ENCODE measurements at places on chromosomes 6 and 20. TPM values are rescaled to one million over a fixed set of nuclear protein-coding genes. Genes with fewer than 3 reads are reported as not detected.

The OR2J3 gene
- not detected for total RNA-seq

GRCh38 chr6:158999154-158999665 is 792 bp downstream of the RSPH3 start:
- DNase-seq: no peak

DNA sequence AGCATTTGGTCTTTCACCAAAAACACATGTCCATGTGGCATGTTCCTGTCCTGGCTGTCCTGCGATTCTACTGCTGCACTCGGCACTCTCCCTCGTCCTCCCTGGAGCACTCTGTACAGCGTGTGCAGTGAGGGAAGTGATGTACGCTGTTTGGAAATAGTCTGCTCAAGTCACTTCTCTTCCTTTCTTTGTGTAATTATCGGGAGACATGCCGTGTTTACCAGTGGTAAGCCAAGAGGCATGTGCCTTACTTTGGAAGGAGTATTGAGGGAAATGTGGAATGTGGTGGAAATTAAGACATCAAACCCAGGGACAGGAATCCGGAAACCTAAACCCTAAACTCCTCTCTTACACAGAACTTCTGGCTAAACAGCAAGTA is 268.5 kb upstream of the FOXQ1 start:
- DNase-seq: no peak

The APMAP gene
- 126 TPM for total RNA-seq

GRCh38 chr20:63416631-63417030 is 55.5 kb upstream of the CHRNA4 start:
- DNase-seq: no peak

DNA sequence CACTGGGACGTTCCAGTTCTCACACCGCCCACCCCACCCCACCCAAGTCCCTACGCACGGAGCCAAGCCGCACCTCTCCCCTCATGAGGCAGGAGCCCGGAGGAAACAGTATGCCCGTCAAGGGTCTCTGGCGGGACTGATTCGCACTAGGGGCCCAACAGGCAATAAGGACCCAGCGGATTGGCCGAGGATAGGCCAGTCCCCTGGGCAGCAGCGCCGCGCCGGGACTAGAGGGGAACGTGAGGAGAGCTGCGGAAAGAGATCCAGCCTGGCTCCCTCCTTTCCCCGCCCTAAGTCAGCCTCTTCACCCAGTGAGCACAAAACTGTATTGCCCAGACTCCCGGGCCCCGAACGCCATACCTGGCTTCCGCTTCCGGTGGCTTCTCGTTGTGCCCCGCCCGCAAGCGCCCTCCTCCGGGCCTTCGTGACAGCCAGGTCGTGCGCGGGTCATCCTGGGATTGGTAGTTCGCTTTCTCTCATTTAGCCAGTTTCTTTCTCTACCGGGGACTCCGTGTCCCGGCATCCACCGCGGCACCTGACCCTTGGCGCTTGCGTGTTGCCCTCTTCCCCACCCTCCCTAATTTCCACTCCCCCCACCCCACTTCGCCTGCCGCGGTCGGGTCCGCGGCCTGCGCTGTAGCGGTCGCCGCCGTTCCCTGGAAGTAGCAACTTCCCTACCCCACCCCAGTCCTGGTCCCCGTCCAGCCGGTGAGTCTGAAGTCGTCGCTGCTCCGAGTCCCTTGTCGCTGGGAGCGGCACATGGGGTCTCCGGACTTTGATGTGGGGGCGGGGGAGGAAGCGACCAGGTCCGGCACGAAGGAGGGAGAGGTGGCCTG is at the start of gene CSNK2B:
Gene CSNK2B, plus strand, starts transcription at position 580 of the 836 bp plus-strand sequence. CDS start 752 bp downstream, outside the sequence.
- DNase-seq: peak; percentile 97

- DNase-seq: no peak
Measured at GRCh38 chr6:19087897-19088296, 700.7 kb downstream of the RNF144B start.

The PRRT1 gene
- not detected for total RNA-seq

- no peak for DNase-seq
Measured at GRCh38 chr20:18971574-18971973, 158.0 kb downstream of the SCP2D1 start.

The ADGRB3 gene
- not detected for total RNA-seq

DNA sequence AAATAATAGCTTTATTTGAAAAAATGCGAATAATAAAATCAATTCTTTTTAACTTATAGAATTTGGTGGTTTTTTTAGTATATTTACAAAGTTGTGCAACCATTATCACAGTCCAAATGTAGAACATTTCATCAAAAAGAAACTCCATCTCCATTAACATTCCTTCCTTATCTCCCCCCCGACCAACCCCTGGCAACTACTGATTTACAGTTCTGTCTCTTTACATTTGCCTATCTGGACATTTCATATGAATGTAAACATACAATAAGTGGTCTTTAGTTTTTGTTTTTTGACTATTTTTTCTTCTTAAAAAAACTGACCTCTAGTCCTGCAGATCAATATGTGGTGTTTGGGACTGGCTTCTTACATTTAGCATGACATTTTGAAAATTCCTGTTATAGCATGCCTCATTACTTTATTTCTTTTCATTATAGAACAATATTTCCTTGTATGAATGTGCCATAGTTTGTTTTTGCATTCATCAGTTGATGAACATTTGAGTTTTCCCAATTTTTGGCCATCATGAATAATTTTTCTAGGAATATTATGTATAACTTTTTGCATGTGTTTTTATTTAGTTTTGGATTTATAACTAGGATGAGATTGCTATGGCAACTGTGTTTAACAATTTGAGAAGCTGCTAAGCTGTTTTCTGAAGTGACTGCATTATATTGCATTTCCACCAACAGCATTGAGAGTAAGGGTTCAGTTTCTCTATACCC is 344.7 kb downstream of the NKAIN2 start:
- no peak for DNase-seq

- DNase-seq: no peak
Measured at GRCh38 chr6:35086636-35087360, 54.3 kb downstream of the TCP11 start.

The NRSN1 gene
- not detected for total RNA-seq

GRCh38 chr6:146357578-146358430 is 185.8 kb upstream of the RAB32 start:
- peak; percentile 77 for DNase-seq

The SIRPB1 gene
- 0.77 TPM for total RNA-seq

The NFKBIE gene
- total RNA-seq: 8.6 TPM

- DNase-seq: peak; percentile 74
Measured at GRCh38 chr6:54801669-54802068, 44.9 kb upstream of the FAM83B start.

DNA sequence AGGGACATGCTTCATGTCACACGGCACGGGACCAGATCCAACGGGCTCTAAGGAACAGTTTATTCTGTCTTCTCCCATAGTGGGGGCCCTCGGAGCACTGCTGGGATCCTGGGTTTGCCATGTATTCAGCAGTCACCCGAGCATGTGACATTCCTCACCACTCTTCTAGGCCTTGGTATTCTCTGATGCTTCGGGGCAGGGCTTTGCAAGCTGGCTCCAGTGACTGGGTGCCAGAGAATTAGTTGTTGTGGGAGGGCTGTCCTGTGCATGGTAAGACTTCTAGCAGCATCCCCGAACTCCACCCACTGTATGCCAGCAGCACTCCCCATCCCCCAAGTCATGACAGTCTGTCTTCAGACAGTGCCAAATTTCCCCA is 5.4 kb downstream of the CCN5 start:
- DNase-seq: peak; percentile 63

The LY86 gene
- not detected for total RNA-seq

The KIFC1 gene
- 98.5 TPM for total RNA-seq

DNA sequence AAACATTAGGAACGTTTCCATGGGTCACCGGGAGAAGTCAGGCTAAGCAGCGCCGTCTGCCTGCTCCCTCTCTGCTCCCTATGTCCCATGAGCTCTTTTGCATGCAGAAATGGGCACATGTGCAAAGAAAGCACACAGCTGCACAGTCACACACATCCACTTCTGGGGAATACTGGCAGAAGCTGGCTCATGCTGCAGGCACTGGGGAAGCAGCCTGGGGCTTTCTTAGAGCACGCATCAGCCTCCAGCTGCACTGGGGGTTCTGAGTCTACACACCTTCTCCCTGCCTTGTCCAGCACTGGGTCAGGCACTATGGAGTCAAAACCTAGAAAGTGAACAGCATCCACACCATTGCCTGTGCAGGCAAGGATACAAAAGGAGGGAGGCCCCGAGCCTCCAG is 76.1 kb upstream of the FOXQ1 start:
- no peak for DNase-seq

GRCh38 chr6:122696853-122697252 is 82.7 kb upstream of the FABP7 start:
- DNase-seq: peak; percentile 46

DNA sequence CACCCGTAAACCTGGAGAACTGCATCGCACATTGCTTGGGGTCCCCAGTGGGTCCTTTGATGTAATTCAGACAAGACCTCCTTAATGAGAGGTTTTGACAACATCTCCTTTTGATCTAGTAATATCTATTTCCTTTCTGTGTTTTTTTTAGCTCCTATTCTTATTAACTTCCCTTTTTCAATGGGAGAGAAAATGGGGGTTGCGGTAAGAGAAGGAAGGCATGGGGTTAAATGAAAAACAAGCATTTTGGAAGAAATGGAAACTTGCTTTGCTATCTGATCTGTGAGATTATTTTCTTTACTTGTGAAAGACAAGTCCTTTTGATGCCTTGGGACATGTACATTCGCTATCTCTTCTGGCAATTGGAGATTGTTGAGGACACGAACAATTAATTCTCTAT is 418.6 kb upstream of the MAN1A1 start:
- DNase-seq: no peak

Measured in LHCN-M2 (cell line).